AG10803 (cell line): ENCODE measurements at places on chromosomes 1 and 21.

DNA sequence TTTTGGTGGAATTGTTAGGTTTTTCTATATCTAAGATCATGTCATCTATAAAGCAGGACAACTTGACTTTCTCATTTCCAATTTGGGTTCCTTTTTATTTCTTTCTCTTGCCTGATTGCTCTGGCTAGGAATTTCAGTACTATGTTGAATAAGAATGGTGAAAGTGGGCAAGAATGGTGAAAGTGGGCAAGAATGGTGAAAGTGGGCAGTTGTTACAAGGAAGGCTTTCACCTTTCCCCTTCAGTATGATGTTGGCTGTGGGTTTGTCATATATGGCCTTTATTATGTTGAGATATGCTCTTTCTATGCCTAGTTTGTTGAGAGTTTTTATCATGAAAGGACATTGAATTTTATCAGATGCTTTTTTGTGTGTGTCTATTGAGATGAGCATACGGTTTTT is 64.5 kb downstream of the XPR1 start:
- DNase-seq: no peak

GRCh38 chr1:54297596-54298283 is 97.8 kb downstream of the MRPL37 start:
- peak; percentile 40 for DNase-seq

DNA sequence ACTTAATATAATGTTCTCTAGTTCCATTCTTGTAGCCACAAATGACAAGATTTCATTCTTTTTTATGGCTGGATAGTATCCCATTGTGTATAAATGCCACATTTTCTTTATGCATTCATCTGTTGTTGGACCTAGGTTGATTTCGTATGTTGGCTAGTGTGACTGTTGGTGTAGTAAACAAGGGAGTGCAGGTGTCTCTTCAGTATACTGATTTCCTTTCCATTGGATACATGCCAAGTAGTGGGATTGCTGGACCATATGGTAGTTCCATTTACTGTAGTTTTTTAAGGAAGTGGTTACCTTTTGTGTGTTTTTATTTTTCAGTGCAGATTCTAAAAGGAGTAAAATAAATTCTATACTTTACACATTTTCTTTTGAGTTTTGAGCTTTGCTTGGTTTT is 5.7 kb downstream of the PARK7 start:
- DNase-seq: no peak

- no peak for DNase-seq
Observed at GRCh38 chr1:86708920-86709319, 4.5 kb downstream of the SH3GLB1 start.

GRCh38 chr1:116891396-116892079 is 18.2 kb upstream of the PTGFRN start:
- DNase-seq: no peak

- no peak for DNase-seq
Observed at GRCh38 chr1:27132147-27132546, 22.8 kb downstream of the SLC9A1 start.

GRCh38 chr1:51422367-51423072 is 92.2 kb upstream of the TTC39A start:
- DNase-seq: no peak

GRCh38 chr21:36647279-36648093 is 51.4 kb upstream of the SIM2 start:
- no peak for DNase-seq

DNA sequence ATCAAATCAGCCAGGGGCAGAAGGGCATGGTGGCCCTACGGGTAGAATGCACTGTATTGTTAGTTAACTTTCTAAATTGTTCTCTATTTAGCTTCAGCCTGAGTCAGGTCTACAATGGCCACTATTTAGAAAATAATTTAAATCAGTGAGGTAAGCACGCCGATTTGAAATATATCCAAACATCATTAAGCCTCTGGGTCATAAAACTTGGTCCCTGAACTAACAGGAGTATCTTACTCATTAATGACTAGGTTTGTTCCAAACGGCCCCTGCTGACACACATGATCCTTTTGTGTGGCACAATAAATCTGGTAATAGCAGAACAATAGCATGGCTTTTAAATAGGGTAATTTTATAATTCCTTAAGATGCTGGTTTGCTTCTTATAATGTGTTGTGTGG is 48.4 kb downstream of the STX6 start:
- no peak for DNase-seq

DNA sequence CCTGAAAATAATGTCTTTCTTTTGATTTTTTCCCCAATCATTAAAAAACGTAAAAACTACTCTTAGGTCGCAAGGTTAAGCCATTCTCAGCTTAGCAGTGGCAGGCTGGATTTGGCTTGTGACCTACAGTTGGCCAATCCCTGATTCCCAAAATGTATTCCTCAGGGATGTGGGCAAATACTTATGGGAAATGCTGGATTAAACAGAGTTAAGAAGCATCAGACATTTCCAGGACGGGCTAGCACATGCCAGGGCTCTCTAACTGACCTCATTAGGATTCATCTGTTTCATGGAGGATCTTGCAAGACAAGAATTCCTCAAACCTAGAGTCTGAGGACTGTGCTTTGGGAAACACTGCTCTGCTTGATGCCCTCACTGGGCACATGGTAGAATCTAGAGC is 982 bp upstream of the IL24 start:
- peak; percentile 88 for DNase-seq

DNA sequence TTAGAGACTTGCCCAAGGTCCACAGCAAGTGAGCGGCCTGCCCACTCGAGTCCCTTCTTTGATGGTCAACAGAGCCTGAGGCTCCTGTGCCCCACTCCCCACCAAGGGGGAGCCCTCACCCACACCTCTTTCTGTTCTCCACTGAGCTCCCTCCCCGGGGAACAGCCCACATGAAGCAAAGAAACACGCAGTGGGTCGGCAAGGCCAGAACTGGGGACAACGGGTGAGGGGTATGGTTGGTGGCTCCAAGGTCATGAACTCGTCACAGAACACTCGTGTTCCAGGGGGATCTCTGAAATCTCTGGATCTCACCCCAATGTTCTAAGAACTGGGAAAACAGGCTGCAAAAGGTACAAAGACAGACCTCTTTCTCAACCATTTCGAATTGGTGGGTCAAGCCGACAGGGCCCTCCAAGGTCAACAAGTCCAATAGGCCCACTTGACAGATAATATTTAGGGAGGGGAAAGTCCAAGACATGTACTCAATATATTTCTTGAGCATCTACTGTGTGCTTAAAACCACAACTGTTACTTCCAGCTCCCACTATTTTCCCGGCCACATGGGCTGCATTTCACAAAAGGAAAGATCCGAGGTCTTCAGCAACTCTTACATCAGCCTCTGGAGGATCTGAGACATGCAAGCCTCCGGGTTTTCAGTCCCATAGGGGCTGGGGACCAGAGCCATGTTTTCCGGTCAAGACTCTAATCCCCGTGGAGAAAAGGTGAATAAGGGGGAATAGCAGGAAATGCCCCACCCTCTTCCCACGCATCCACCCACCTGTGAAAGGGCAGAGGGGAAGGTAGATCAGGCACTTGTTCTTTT is 1.1 kb upstream of the RAP1GAP start:
- DNase-seq: peak; percentile 54

DNA sequence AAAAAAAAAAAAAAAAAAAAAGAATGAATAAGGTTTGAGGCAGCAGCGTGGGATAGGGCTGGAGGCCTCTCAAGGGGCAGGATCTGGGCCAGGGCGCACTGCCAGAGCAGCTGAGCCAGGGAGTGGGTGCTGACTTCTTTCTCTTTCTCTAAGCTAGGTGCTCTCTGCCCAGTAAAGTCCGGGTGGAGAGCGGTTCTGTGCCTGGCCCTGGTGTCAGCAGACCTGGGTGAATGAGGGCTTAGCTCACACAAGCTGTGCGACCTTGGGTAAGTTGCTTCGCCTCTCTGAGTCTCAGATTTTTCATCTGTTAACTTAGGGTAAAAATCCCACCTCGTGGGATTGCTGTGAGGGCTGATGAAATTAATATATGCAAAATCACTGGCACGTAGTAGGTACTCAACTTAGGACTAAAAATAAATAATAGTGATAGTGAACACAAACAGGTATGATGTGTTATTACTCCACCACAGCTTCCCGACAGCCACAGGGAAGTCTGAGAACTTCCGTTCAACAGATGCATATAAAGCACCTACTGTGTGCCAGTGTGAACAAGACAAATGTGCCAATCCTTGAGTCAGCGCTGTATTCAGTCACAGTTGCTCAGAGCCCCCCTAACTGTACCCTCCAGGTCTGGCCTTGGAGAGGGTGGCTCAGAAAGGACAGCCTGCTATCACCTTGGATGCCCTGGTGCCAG is 2.0 kb upstream of the FAM131C start:
- DNase-seq: peak; percentile 67

GRCh38 chr1:81509594-81509993 is 291.1 kb upstream of the ADGRL2 start:
- DNase-seq: no peak

- no peak for DNase-seq
Observed at GRCh38 chr1:37481289-37482003, 7.1 kb downstream of the ZC3H12A start.
